Muscle of leg (tissue), 16 donors: ENCODE measurements at places on chromosomes 4 and X.

- no peak for DNase-seq
- no peaks in the 10 kb centered on the region for H3K4me1 ChIP-seq
- no peaks in the 10 kb centered on the region for H3K36me3 ChIP-seq
- no peaks in the 10 kb centered on the region for H3K27me3 ChIP-seq
These were observed 46.2 kb upstream of the IL9R start for GRCh38 chrX:155951237-155951789.

DNA sequence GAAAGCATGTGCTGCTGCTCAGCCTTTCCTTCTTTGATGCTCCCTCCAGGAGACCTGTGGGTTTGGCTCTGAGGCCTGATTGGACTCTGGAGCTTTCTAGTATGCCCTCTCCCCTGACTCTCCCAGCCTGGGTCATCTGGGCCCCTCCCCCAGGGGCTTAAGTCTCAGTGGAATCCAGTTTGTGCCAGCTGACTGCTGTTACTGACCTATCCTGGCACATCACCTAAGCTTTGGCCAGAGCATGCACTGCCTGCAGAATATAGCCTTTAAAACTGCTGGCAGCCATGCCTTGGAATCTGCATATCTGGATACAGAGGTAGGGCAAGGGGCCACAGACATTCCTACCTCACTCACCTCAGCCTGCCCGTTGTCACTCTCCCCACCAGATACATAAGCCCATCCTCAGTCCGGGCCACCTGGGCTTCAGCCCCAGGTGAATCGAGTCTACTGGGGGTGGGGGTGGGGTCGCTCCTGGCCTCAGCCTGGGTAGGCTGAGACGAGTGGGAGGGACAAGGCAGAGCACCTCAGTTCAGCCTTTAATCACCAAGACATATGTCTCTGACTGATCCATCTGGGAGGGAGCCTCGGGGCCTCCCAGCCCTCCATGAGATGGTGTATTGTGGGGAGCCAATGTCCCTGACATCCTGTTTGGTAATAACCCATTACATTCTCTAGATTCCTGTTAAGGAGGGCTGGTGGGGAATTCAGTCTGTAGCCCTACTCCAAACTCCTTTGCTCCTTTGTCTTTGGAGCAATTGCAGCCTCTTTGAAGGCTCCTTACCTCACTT lies 61.2 kb downstream of the STARD8 start:
- H3K27ac ChIP-seq: no peak overlapping the region
- H3K4me3 ChIP-seq: no peak overlapping the region
- H3K27me3 ChIP-seq: peaks cover 41% of the 10 kb centered on the region
- H3K36me3 ChIP-seq: no peaks in the 10 kb centered on the region

- H3K27ac ChIP-seq: peak overlapping the region; percentile 95
- no peaks in the 10 kb centered on the region for H3K27me3 ChIP-seq
- H3K4me1 ChIP-seq: peaks cover 15% of the 10 kb centered on the region
- H3K36me3 ChIP-seq: peaks cover 34% of the 10 kb centered on the region
- peak; percentile 83 for DNase-seq
These were observed 3.2 kb downstream of the SPRY1 start for GRCh38 chr4:123399627-123400358.

GRCh38 chr4:52037689-52038102 lies 403 bp downstream of the SGCB start:
- peak overlapping the region; percentile 86 for H3K27ac ChIP-seq
- H3K27me3 ChIP-seq: no peaks in the 10 kb centered on the region
- peak; percentile 85 for DNase-seq
- H3K36me3 ChIP-seq: peaks cover 6% of the 10 kb centered on the region
- peaks cover 11% of the 10 kb centered on the region for H3K4me1 ChIP-seq
- peak overlapping the region; percentile 56 for H3K4me3 ChIP-seq

DNA sequence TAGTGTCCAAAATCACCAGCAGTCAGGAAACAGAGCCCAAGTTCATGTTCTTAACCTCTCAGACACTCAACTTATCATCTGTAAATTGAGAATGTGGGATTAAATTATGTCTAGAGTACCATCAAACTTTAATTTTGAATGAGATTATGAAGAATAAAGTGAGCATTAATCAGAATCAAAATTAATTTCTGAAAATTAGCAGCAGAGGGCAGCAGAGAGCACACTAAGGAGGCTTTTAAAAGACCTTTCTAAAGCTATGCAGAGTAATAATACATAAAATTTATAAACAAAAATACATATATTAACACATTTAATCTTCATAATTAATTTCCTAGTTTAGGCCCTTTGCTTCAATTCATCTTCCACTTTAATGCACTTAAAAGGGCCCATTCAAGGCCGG lies 7.1 kb downstream of the TASL start:
- no peak overlapping the region for H3K27ac ChIP-seq
- H3K27me3 ChIP-seq: peaks cover 2% of the 10 kb centered on the region

GRCh38 chr4:123304151-123304964 lies 92.2 kb upstream of the SPRY1 start:
- peak; percentile 88 for DNase-seq
- peaks cover 15% of the 10 kb centered on the region for H3K4me1 ChIP-seq
- no peaks in the 10 kb centered on the region for H3K27me3 ChIP-seq
- peak overlapping the region; percentile 74 for H3K27ac ChIP-seq

GRCh38 chrX:118239913-118240698 lies 105.8 kb upstream of the WDR44 start:
- H3K4me3 ChIP-seq: no peak overlapping the region
- peaks cover 3% of the 10 kb centered on the region for H3K27me3 ChIP-seq
- no peaks in the 10 kb centered on the region for H3K36me3 ChIP-seq
- peak overlapping the region; percentile 87 for H3K27ac ChIP-seq
- H3K4me1 ChIP-seq: peaks cover 15% of the 10 kb centered on the region

- peaks cover 11% of the 10 kb centered on the region for H3K4me1 ChIP-seq
- no peak for DNase-seq
- H3K36me3 ChIP-seq: no peaks in the 10 kb centered on the region
- no peak overlapping the region for H3K4me3 ChIP-seq
- peaks cover 42% of the 10 kb centered on the region for H3K27me3 ChIP-seq
These were observed 66.0 kb upstream of the ADRA2C start for GRCh38 chr4:3700223-3700622.

DNA sequence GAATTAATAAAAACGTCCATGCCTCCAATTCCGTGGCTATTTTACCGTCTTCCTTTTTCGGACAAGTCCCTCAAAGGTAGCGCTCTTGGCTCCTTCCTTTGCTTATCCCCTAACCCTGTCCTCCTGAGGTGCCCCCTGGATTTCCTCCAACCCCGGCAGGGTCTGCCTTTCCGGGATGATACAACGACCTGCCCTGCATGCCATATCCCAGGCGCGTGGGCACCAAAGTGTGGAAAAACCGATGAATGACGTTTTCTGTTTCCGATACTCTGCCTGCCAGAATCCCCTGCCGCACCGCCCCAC lies 706 bp upstream of the CSTF2 start:
- H3K36me3 ChIP-seq: peaks cover 7% of the 10 kb centered on the region
- H3K4me1 ChIP-seq: no peaks in the 10 kb centered on the region
- H3K4me3 ChIP-seq: peak overlapping the region; percentile 62
- H3K27ac ChIP-seq: peak overlapping the region; percentile 15
- H3K27me3 ChIP-seq: peaks cover 9% of the 10 kb centered on the region

DNA sequence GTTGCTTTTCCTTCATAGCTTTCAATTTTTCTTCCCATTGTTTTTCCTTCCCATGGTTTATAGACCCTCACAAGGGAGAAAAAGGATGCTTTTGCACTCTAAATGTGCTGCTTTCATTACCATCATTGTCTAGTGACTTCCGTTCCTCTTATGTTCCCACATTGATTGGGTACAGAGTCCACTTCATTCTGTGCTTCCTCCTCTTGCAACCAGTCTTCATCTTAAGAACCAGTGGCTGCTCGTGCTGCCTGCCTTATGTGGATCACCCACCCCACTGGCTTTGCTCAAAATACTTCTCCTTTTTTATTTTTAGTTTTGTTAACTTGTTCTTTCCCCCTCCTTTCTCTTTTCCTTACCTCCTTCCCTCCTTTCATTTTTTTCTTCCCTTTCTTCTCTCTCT lies 76.5 kb upstream of the BOD1L1 start:
- H3K27me3 ChIP-seq: no peaks in the 10 kb centered on the region
- H3K27ac ChIP-seq: no peak overlapping the region
- DNase-seq: peak; percentile 11
- H3K36me3 ChIP-seq: no peaks in the 10 kb centered on the region

DNA sequence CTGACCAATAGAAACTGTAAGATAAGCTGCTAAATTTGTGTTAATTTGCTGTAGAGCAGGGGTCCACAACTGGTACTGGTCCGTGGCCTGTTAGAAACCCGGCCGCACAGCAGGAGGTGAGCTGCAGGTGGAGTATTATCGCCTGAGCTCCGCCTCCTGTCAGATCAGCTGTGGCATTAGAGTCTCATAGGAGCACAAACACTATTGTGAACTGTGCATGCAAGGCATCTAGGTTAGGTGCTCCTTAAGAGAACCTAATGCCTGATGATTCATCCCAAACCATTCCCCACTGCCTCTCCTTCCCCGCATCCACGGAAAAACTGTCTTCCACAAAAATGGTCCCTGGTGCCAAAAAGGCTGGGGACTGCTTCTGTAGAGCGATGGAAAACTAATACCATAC lies 19.7 kb downstream of the FBXW7 start:
- H3K36me3 ChIP-seq: no peaks in the 10 kb centered on the region
- no peaks in the 10 kb centered on the region for H3K27me3 ChIP-seq
- H3K27ac ChIP-seq: no peak overlapping the region
- H3K4me1 ChIP-seq: no peaks in the 10 kb centered on the region

GRCh38 chr4:175394208-175394607 lies 417.9 kb downstream of the GPM6A start:
- H3K27ac ChIP-seq: no peak overlapping the region
- H3K36me3 ChIP-seq: no peaks in the 10 kb centered on the region
- no peak overlapping the region for H3K4me3 ChIP-seq
- DNase-seq: peak; percentile 15
- H3K4me1 ChIP-seq: no peaks in the 10 kb centered on the region

DNA sequence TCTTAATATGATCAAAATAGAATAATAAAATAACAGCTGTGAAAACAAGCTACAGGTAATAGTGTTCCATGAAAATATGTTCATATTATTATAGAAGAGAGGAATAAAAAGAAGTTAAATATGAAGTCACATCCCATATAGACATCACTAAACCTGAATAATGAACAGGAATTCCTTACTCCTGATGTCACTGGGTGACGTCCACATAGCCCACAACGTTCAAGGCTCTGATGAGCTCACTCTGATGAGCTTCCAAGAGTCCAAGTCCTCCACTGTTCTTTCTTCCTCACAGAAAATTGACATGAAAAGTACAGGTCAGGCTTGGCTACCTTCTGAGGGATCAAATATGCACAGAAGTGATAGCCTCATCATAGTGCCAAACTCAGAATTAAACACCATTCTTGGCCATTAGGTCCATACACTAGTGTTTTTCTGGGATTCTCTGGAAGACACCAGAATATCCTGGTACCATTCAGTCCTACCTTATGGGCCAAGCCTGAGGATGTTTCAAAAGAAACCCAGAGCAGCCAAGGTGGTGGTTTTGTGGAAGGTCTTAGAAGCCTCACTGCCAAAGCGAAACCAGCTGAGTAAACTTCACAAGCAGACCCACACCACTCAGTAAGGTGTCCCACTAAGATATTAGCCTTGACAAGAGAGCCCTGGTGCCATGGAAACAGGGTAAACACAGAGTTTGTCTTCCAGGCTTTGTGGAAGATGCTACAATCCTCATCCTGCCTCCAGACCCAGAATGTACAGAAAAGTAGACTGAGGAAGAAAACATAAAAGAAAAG lies 138.4 kb upstream of the HHIP start:
- H3K27ac ChIP-seq: no peak overlapping the region
- DNase-seq: no peak
- H3K27me3 ChIP-seq: no peaks in the 10 kb centered on the region
- peaks cover 2% of the 10 kb centered on the region for H3K4me1 ChIP-seq
- H3K4me3 ChIP-seq: no peak overlapping the region
- no peaks in the 10 kb centered on the region for H3K36me3 ChIP-seq

- no peak overlapping the region for H3K4me3 ChIP-seq
- peaks cover 48% of the 10 kb centered on the region for H3K4me1 ChIP-seq
- peak; percentile 81 for DNase-seq
These were observed 108.1 kb downstream of the UCHL1 start for GRCh38 chr4:41364876-41365275.

DNA sequence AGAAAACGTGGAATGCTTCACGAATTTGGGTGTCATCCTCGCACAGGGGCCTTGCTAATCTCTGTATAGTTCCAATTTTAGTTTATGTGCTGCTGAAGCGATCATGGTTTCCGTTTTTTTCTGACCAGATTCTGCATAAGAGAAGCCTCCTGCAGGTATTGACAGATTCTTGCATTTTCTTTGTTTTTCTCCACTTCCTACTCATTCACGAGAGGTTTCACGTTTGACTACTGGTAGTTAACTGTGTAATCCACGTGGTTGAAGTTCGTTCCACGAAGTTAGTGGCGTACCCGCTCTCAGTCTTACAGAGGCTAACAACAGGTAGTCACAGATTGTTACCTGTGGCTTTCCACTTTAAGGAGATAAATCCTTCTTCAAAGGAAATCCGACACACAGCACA lies 12.1 kb upstream of the TRIML2 start:
- no peak overlapping the region for H3K27ac ChIP-seq
- DNase-seq: no peak
- H3K4me1 ChIP-seq: no peaks in the 10 kb centered on the region
- H3K27me3 ChIP-seq: no peaks in the 10 kb centered on the region
